ENCODE measurements at places on chromosomes 7 and 10.

GRCh38 chr7:33836797-33837355 lies 68.5 kb upstream of the BMPER start:
- peak; percentile 13 for DNase-seq

DNA sequence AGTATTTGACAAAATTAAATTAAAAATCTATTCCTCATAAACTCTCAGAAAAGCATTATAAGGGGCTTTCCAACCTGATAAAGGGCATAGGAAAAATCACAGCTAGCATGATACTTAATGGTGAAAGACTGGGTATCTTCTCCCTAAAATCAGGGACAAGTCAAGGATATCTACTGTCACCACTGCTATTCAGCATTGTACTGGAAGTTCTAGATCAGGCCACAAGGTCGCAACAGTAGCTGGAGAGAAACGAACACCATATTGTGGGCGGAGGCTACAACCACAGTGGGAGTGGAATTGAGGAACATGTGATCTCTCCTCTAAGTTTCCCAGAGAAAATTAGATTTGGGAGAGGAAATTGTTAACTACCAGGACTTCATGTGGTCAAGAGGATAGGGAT lies 70.0 kb upstream of the NAMPT start:
- DNase-seq: no peak

DNA sequence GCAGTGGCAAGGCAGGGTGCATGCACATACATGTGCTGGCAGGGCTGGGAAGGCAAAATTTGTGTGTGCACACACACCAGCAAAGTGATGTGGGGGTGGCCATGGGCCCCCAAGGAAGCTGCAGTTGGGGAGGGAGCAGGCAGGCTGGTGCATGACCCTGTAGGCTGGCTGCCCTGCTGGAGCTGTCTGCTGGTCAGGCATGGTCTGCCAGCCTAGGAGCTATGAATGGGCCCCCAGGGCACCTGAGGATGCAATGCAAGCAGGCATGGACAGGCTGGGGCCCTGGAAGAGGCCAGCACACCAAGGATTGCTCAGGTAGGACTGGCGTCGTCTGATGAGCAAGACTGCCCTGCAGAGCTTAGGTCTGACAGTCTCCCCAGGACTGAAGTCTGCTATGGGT lies 18.2 kb upstream of the PPP1R3A start:
- no peak for DNase-seq

- DNase-seq: peak; percentile 17
Observed at GRCh38 chr7:135536150-135536549, 21.6 kb upstream of the NUP205 start.

- no peak for DNase-seq
Observed at GRCh38 chr10:70668454-70668970, 3.8 kb upstream of the ADAMTS14 start.

Measured in HuH-7 (cell line).